Stimulated activated CD8-positive, alpha-beta memory T cell treated with anti-CD3 and anti-CD28 coated beads, Interleukin-2, amount 100 ng/mL, for 48 hours (primary cell): ENCODE measurements at places on chromosomes 2 and 18.

GRCh38 chr2:184302506-184302905 lies 295.8 kb upstream of the ZNF804A start:
- DNase-seq = no peak

GRCh38 chr2:1192121-1192520 lies 221.1 kb upstream of the TPO start:
- DNase-seq = no peak

GRCh38 chr2:43110442-43110871 lies 115.9 kb downstream of the ZFP36L2 start:
- DNase-seq = no peak

- no peak for DNase-seq
Measured at GRCh38 chr2:39981883-39982311, 202.8 kb upstream of the THUMPD2 start.

DNA sequence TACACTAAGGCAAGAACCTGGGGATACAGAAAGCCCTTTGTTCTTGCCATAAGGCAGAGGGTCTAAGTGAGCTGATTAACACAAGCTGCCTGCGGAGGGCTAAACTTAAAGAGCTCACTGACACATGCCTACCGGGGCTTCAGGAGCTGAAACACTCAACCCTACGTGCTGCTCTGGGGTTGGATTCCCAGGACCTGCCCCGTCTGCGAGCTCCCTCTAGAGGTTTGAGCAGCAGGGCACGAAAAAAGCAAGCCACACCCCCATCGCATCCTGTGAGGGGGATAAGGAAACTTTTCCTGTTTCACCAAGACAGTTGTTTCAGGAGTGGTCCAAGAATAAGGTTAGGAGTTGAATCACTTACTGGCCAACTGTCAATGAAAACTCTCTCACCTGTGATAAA lies 562.1 kb downstream of the TMX3 start:
- DNase-seq = no peak

GRCh38 chr2:141490886-141491285 lies 639.9 kb downstream of the LRP1B start:
- DNase-seq = no peak

DNA sequence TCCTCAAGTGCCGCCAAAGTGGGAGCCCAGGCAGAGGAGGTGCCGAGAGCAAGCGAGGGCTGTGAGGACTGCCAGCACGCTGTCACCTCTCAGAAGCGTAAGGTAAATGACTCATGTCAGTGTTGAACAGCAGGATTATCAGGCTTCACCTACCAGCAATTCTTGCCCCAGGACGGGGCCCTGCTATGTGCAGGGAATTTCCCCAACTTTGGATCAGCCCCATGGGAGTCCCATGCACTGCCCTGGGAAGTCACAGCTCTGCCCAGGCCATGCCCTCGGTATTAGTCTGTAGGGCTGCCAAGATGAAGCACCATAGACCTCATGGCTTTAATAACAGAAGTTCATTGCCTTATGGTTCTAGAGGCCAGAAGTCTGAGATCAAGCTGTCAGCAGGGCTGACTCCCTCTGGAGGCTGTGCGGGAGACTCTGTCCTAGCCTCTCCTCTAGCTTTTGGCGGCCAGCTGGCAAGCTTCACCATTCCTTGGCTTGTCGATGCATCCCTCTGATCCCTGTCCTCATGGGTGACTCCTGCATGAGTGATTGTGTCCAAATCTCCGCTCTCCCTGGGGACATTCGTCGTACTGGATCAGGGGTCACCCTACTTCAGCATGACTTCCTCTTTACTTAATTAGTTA lies 55.9 kb downstream of the TRPM8 start:
- no peak for DNase-seq

DNA sequence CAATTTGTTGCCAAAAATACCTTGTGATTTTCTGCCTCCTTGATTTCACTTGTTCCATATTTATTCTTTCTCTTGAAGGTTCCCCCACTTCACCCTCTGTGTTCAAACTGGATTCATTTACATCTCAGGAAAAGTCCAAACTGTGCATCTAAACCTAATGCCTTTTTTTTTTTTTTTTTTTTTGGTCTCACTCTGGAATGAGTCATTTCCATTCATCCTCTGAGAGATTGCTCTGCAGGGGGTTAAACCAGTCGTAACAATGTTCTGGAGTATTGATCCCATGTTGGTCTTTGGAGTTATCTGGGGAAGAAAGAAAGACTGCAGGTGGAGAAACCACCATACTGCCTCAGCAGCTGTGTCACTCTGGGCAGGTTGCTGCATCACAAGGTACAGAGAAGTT lies 119.7 kb downstream of the TACR1 start:
- no peak for DNase-seq

GRCh38 chr18:61348230-61348629 lies 15.0 kb downstream of the CDH20 start:
- DNase-seq = no peak

GRCh38 chr18:41060967-41061366 lies 894.1 kb upstream of the PIK3C3 start:
- DNase-seq = no peak

GRCh38 chr18:42178376-42179080 lies 223.5 kb downstream of the PIK3C3 start:
- DNase-seq = no peak

DNA sequence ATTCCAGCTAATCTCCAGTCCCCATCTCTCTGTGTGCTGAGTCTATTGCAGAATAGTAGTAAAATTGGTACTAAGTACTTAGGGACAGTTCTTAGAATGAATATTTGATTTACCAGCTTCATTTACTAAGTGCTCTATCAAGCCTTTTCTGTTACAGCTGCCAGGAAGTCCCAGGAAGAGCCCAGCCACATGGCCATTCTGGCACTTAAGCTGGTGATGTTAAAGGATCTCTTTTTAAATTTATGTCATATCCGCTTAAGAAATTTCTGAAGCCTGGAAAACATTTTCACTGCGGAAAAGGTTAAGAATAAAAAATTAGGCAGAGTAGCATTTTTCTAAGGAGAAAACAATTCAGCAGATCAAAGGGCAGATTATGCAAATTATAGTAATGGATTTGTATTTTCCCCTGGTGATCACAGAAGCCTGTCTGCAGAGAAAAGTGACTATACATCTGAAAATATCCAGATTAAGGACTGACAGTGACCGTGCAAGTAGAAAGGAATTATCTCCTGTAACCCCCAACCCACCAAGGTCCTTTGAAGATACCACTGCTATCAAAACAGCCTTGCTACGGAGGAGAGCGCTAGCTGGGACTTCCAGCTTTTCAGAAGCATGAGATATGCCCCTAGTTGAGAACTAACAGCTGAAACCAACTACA lies 260.8 kb downstream of the SH3BP4 start:
- DNase-seq = no peak

GRCh38 chr2:46748735-46749531 lies 166.7 kb downstream of the MCFD2 start:
- DNase-seq = no peak

DNA sequence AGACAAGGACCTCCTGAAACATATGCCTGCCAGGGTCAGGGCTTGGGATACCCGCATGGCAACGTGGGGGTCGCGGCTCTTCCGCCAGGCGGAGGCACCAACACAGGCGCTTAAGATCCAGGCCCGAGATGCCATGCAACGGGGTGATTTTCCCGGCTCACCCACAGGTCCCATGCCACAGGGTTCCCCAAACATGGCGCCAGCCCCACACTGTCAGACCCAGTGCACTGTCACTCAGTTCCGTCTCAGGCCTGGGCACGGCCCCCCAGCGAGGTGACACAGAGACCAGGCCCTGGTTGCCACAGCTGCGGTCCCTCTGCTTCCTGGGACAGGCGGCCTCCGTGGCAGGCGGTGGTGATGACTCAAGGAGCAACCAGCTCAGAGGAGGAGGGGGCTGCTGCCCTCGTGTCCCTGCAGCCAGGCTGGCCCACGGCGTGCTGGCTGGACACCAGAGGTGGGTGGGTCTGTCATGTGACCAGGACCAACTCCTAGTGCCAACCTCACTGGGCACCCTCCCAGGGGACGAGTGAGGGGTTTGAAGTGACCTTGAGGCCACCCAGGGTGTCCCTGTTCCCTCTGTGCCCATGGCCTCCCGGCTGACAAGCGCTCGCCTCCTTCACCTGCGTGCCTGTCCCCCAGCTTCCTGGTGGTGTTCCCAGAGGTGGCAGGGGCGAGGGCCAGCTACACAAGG lies 4.9 kb downstream of the PDCD1 start:
- no peak for DNase-seq

DNA sequence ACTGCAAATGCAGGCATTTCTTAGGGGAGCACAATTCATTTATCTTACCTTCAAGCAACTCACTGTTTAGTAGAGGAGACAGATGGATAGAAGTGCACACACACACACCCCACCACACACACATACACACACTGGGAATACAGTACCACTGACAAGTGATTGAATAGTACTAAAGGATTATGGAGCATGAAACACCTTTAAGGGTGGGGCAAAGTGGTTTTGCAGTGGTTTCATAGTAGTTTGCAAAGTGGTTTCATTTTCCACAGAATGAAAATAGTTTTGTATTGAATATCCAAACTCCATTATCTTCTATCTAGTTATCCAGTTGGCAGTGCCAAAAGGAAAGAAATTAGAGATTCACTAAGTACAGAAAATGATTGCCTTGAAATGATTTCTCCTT lies 18.9 kb downstream of the KIF5C start:
- DNase-seq = no peak

DNA sequence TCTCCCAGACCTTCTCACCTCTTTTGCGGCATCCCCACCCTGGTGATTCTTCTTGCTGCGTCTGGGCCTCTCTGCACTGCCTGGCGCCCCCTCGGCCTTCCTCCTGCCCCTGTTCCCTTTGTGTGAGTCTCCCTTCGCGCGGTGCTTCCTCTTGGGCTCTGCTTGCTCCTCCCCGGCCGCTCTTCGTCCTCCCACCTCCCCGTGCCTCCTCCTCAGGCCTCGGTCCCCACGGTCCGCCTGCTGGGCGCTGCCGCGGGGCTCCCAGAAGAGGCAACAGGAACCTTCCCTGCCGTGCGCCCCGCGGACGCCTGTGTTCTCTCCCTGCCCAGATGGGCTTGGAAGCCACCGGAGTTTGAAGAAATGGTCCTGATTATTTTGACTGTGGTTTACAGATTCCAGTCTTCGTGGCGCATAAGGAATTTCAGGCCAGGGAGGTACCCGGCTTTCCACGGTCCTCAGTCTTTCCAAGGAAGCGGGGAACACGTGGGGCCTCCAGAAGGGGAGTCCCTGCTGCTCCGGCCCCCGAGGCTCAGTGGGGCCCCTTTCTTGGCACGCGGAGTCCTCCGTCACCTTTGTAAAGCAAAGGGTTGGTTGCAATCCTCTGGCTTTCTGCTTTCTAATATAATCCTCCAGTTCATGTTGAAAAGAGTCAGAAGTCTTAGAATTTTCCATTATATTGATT lies 13.1 kb downstream of the RNU2-63P start:
- DNase-seq = no peak

DNA sequence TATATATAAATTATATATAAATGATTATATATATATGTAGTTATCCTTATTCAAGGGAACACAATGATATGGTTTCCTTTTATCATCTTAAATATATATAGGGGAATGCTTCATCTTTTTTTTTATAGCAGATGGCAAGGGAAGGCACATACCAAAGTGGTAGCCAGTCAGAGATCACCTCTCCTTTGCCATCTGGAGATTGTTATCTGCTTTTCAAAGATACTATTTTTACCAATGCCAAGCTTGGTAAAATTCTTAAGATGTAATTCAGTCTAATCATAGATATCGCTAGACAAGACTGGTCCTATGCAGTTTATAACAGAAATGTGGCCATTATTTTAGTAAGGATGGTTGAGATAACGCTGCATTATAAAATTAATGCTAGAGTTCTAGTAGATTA lies 64.7 kb upstream of the DSEL start:
- no peak for DNase-seq

DNA sequence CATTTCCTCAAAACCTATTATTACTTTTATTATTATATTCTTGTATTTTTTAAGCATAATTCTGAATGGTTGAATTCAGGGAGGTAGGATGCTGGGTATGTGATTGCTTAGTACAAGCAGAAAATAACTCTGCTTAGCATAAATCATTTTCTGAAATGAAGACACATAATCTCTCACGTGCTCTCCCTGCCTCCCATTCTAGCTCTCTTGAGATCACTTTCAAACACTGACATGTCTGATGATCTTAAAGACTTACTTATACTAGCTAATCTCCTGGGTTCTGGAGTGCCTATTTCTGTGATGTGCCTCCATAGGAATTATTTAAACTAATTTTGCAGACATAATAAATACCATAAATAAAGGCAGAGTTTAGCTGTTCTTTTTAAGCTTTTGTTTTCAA lies 1136.0 kb downstream of the SUCLG1 start:
- DNase-seq = no peak

DNA sequence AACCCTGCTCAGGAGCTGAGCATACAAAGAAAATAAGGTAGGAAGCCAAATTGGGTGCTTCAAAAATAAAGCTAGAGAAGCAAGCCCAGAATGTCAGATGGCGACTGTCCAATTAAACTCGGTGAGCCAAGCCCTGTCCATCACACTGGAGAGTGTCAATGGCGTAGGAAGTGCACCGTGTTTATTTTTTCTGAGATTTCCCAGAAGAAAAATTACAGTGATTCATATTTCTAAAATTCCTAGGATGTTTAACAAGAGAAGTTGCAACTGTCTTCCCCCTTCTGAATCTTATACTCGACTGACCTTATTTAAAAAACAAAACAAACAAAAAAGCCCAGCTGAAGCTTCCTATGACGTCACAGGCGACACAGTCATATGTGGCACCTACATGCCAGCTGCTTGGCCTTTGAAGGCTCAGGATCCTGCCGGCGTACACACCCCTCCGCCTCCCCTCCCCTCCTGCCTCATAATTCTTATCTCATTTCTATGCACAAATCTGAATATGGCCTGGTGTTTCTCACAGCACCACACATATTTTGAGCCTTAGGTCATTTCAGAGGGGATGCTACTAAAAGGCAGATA lies 60.8 kb downstream of the MBP start:
- DNase-seq = no peak

- no peak for DNase-seq
Measured at GRCh38 chr2:3574155-3574554, 905 bp upstream of the RPS7 start.

GRCh38 chr2:227461811-227462461 lies 10.0 kb upstream of the AGFG1 start:
- DNase-seq = no peak

DNA sequence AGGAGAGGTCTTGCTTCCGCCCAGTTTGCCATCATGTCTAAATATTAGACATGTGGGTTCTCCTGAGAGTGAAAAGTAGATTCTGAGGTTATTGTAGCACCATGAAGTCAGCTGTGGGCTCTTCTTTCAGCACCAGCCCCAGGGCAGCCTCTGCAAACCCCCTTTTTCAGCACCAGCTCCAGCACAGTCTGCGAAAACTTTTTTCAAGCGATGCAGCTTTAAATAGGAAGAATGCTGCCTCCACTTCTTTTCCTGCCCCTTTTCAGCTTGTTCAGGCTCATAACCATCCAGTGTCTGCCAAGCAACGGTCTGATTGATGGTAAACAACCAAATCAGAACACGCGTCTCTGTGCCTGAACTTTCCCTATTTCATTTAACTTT lies at the start of gene COL5A2:
TSS of gene COL5A2 (minus strand) at position 192 of the 381 bp plus-strand sequence. CDS start at position 35, 157 bp downstream.
- DNase-seq = no peak
